Left ventricle myocardium inferior (tissue), 1 donor: ENCODE measurements at places on chromosomes 6 and 20. TPM values are rescaled to one million over a fixed set of nuclear protein-coding genes. Genes with fewer than 3 reads are reported as not detected.

- DNase-seq: no peak
Observed at GRCh38 chr20:51968151-51968550, 165.8 kb upstream of the SALL4 start.

Gene HSPA1L
- 2.2 TPM for total RNA-seq

GRCh38 chr6:22926790-22927354 lies 357.5 kb downstream of the HDGFL1 start:
- no peak for DNase-seq

Gene FOXQ1
- total RNA-seq: not detected

DNA sequence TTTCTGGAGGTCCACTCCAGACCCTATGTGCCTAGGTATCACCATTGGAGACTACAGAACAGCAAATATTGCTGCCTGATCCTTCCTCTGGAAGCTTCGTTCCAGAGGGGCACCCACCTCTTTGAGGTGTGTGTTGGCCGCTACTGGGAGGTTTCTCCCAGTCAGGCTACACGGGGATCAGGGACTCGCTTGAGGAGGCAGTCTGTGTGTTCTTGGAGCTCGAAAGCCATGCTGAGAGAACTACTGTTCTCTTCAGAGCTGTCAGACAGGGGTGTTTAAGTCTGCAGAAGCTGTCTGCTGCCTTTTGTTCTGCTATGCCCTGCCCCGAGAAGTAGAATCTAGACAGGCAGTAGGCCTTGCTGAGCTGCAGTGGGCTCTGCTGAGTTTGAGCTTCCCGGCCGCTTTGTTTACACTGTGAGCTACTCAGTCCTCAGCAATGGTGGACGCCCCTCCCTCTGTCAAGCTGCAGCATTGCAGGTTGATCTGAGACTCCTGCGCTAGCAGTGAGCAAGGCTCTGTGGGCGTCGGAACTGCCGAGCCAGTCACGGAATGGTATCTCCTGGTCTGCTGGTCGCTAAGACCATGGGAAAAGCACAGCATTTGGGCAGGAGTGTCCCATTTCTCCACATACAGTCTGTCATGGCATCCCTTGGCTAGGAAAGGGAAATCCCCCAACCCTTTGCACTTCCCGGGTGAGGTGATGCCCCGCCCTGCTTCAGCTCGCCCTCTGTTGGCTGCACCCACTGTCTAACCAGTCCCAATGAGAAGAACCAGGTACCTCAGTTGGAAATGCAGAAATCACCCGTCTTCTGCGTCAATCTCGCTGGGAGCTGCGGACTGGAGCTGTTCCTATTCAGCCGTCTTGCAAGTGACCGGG lies 32.5 kb upstream of the ASCC3 start:
- no peak for DNase-seq

- no peak for DNase-seq
Observed at GRCh38 chr20:22801528-22801927, 217.2 kb upstream of the FOXA2 start.

DNA sequence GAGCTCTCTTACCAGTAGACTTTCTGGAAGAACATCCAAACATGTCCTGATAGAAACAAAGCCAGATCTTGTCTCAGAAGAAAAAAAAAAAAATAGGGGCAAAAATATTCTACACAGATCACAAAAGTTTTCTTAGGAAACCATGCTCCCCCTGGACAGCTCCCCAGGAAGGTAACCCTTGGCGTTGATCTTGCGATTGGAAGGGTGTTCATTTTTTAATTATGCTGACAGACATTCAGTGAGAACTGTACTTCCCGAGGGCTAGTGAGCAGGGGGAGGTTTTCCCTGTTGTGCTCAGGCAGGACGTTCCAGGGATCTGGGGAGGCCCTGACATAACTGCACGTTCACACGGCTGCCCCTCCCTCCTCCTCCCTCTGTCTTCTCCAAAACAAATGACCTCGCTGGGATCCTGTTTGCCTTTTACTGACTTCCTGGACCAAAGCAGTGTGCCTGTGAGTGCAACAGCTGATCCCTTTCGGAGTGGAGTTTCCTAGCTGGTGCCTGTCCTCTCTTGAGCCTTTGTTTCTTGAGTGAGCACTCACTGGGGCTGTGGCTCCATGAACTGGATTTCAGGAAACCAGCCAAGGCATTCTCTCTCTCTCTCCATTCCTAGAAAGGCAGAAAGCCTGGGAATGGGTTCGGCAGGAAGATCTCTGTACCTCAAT lies 46.7 kb downstream of the MARCKS start:
- DNase-seq: peak; percentile 46

DNA sequence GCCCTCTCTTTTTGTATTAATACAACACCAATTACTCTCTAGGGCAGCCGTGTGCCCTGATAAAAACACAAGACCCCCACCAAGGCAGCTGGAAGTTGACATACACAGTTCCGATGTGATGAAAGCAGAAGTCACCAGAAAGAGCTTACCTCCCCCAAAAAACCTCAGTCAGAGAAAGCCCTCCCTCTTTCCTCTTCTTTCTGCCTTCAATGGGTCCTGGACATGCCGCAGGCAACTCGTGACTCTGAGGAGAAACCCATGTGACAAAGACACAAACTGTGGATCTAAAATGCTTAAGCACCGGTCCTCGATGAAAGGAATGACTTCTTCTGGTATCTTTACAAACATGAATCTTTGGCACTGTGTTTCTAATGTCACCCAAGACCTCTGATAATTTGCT lies 117.7 kb upstream of the CCDC28A start:
- DNase-seq: no peak

DNA sequence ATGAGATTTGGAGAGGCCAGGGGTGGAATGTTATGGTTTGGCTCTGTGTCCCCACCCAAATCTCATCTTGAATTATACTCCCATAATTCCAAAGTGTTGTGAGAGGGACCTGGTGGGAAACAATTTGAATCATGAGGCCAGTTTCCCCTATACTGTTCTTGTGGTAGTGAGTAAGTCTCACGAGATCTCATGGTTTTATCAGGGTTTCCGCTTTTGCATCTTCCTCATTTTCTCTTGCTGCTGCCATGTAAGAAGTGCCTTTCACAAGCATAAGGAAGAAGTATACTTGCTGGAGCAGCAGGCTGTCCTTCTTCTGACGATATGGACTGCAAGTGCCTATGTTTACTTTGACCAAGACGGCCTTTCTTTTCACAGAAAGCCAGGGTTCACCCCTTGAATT lies 270.5 kb downstream of the ESR1 start:
- no peak for DNase-seq

- DNase-seq: no peak
Observed at GRCh38 chr6:141290941-141291721, 841.6 kb upstream of the GJE1 start.

Gene PCMTD2
- 62.9 TPM for total RNA-seq

GRCh38 chr6:28413681-28414080 lies 14.1 kb upstream of the ZSCAN12 start:
- DNase-seq: no peak

Gene DEFB132
- total RNA-seq: not detected

- DNase-seq: no peak
Observed at GRCh38 chr20:5665417-5665816, 84.8 kb upstream of the SHLD1 start.

- DNase-seq: no peak
Observed at GRCh38 chr6:5305968-5306626, 44.8 kb downstream of the FARS2 start.

- no peak for DNase-seq
Observed at GRCh38 chr20:10648651-10649050, 25.1 kb downstream of the JAG1 start.

GRCh38 chr20:35091816-35092523 lies 637 bp downstream of the TRPC4AP start:
- DNase-seq: no peak

Gene SCAND1
- 40.0 TPM for total RNA-seq

DNA sequence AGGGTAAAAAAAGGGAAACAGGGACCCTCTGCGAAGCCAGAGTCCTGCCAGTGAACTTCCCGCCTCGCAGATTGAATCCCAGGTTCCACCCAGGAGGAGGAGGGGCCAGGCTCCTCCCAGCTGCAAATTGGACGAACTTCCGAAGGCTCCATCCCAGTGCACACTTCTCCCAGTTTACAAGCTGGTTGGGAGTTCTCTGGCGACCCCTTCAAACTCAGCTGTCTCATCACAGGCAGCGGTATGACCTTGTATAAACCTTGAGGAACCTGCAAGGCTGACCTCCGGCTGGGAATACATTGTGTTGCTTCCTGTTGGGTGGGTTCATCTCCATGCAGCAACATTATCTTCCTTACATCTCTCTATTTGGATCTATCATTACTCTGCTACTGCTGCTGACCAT lies 962.7 kb downstream of the GRIK2 start:
- DNase-seq: no peak

DNA sequence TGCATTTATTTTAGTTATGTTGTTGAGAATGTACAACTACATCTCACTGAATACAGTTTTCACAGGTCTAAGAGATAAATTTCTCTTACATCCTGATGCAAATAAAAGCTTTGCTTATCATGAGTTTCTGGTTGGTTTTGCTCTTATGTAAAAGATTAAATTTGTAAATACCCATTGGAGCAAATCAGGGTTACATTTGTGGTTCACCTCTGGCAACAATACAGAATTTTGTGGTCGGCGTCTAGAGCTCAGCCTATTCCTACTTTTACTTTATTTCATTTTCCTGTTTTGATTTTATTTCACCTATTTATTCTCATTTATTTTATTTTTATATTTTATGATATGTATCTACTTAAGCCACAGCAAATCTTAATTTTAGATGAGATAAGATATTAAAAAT lies 271.9 kb upstream of the MARCKS start:
- no peak for DNase-seq

GRCh38 chr20:7703551-7703961 lies 236.7 kb downstream of the HAO1 start:
- no peak for DNase-seq

- no peak for DNase-seq
Observed at GRCh38 chr20:15200147-15200565, 862.7 kb upstream of the FLRT3 start.

Gene ZNF831
- total RNA-seq: 0.05 TPM

Gene APOM
- total RNA-seq: 2.4 TPM

GRCh38 chr6:136990754-136991153 lies 54.0 kb downstream of the IL20RA start:
- DNase-seq: no peak

GRCh38 chr6:53458105-53458866 lies 86.6 kb downstream of the GCLC start:
- no peak for DNase-seq

Gene EIF2S2
- 41.0 TPM for total RNA-seq

DNA sequence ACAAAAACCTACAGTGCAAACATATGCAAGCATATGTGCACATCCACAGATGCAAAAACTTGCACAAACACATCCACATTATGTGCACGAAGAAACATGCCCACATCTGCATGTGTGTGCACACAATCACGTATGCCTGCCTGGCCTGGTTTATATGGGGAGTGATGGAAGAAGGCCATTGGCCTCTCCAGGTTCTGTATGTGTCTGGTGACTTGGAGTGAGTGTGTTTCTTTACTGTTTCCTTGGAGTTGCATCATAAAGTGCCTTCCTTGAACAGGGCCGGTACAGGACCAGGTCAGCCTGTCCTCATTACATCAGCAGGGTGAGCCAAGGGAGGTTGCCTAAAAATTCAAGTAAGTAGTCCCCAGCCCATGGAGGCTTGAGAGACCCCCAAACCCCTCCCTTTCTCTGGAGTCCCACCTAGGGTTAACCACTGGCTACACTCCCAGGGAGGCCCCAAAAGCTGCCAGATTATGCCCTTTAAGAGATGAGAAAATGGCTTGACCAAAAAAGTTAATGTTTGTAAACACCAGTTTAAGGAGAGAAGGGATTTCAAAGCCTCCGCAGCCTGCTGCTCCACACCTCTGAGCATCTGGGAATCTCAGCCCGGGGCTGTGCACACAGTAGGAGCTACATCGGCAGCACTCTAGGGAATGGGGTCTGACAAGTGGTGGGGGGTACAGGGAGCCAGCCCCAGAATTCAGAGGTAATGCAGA lies 140.8 kb downstream of the VEGFA start:
- DNase-seq: no peak

GRCh38 chr6:122749451-122750050 lies 30.0 kb upstream of the FABP7 start:
- DNase-seq: no peak

DNA sequence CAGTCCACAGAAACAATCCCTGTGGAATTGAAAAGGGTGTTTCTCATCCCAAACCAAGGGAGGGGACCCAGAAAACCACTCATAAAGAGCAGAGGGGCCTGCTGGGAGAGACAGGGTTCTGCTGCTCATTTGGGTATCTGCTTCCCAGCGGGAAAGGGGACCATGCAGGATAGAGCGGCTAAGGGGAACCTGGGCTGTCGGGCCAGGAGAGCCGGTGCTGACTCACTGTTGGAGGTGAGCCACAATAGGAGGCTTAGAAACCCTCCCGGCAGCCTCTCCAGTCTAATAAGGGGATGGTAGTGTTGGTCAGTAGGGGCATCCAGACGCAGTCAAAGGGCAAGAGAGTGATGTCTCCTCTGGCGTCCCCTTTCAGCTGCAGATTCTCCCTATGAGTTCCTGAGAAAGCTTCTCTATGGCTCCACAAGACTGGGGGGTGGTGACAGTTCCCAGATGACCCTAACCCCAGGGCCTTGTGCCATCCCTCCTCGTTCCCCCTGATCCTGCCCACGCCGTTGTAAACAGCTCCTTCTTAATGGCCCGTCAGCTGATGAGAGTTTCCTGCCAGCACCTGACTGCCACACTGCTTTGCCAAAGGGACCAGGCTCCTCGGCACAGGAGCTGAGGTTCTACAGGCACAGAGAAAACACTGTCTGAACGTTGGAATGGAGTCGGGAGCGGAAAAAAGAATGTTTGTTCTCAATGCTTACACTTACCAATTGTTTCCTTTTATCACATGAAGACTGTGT lies 646.1 kb upstream of the DEFB115 start:
- DNase-seq: no peak

DNA sequence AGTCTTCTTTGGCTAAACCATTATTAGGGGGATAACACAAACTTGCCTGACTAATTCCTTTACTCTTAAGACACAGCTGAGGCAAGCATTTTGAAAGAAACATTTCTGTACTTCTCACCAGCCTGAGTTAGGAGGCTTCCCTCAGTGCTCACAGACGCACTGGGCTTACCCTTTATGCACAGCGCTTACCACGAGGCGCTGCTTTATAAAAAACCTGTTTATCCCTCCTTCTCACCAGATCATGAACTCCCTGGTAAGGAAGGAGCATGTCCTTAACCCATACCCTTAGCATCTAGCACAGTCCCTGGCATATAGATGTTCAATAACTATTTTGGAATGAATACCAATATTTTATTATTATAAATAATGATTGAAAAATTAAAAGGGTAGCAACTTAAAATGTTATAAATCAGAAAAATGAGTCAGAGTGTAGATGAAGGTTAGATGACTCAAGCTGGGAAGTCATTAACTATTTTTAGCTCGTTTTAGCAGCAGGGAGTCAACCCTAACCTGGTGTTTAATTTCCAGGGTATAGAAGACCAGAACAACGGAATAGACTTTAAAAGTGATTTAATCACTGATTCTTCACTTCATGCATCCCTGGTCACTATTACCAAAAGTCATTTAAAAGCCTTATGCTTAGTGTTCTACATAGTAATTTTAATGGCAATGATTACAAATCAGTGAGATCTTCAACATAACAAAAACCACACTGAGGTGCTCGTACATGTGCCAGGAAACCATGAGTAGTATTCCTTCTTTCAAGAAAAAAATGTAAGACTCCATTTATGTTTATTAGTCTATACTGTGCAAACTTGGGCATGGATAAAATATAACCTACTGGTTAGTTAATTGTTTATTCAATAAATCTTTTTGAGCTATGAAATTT lies 4.1 kb upstream of the TPD52L1 start:
- DNase-seq: no peak

GRCh38 chr6:101080597-101080996 lies 199.5 kb upstream of the ASCC3 start:
- DNase-seq: no peak

- DNase-seq: no peak
Observed at GRCh38 chr6:129643176-129643575, 66.8 kb downstream of the ARHGAP18 start.
